Bone marrow (tissue), 2 donors: ENCODE measurements at places on chromosomes 5 and 9.

- no peak for DNase-seq
Observed at GRCh38 chr5:123220621-123221146, 131.6 kb downstream of the PRDM6 start.

GRCh38 chr5:157857816-157858526 lies 974 bp downstream of the CLINT1 start:
- DNase-seq = no peak

DNA sequence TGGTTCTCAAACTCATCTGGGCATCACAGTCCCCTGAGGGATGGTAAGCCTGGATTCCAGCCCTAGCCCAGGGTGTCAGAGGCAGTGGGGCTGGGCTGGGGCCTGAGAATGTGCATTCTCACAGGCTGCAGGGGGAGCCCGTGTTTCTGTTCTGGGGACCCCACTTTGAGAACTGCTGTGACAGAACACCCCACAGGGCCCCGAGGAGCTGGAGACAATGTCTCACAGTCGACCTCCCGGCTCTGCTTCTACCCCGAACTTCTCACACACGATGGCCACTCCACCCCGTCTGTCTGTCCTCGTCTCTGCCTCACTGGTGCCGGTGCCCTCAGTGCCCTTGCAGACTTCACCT lies 130.0 kb downstream of the CACNA1B start:
- DNase-seq = no peak

DNA sequence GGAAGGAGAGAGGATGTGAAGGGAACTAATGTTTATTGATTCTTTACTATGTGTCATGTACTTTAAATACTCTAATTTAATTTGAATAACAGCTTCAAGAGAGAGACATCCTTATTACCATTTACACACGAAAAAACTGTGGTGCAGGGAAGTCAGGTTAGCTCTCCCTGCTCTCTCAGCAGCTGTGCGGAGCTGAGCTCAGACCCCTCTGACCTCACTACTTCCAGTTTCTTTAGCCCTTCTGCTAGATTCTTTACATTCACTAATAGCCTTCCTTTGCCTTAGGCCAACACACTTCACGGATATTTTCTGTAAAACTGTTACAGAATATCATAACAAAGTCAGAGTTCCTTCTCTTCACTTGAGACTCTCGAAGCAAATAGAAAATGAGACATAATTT lies 131.3 kb upstream of the ARRDC3 start:
- DNase-seq = no peak

DNA sequence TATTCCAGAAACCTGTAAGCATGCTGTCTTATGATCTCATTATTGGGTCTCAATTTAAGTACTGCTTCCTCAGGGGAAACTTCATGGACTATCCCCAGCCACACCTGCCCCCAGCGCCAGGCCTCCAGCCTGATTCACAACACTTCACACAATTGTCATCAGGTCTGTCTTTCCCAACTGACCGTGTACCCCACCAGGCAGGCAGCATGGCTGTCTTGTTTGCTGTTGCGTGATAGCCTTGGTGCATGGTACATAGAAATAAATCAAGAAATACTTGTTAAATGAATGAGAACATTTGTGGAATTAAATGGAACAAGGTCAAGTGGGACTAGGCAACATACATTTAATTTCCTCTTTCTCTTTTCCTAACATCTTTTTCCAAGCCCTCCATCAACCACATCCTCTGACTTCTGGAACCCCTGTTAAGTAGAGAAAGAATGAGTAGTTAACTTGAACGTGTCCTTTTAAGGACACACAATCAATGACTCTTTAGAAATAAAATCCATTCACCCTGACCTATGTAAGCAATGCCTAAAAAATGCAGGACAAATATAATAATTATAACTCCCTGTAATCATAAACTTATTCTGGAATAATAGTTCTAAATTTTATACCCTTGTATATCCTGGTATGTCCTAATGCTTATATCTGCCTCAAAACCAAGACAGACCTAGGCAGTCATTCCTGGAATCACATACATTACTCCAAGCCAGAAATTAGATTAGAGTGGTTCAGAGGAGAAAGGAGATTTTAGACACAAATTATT lies 17.2 kb upstream of the THG1L start:
- no peak for DNase-seq

DNA sequence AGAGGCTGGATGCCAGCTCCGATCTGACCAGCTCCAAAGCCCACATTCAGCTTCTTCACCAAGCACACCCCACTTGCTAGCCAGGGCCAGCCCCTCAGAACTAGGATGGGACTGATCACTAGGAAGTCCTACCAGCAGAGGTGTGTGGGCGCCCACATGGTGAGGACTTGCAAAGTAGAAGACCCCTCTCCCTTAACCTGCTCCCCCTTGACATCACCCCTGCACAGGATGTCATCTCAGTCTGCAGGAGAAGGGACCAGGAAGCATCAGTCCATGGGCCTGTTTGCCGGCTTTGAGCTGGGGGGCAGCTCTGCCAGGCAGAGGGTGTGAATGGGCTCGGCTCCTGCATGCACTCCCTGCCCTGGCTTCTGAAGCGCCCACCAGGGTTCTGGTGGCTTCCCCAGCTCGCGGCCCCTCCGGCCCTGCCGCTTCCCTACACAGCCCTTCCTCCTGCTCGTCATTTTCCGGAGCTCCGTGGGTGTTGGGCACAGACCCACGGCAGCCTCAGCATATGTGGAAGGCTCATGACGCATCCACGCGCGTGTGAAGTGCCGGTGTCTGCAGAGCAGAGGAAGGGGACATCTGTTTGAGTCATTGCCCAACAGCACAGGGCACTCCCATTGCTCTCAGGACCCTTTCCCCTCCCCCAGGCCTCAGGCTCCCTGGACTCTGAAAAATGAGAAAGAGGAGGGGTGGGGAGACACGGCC lies 3.7 kb upstream of the FAM78A start:
- no peak for DNase-seq
